ENCODE measurements at places on chromosomes 13 and 19.

GRCh38 chr19:2270423-2271233, 11.3 kb downstream of the PEAK3 start:
- DNase-seq = peak; percentile 76

DNA sequence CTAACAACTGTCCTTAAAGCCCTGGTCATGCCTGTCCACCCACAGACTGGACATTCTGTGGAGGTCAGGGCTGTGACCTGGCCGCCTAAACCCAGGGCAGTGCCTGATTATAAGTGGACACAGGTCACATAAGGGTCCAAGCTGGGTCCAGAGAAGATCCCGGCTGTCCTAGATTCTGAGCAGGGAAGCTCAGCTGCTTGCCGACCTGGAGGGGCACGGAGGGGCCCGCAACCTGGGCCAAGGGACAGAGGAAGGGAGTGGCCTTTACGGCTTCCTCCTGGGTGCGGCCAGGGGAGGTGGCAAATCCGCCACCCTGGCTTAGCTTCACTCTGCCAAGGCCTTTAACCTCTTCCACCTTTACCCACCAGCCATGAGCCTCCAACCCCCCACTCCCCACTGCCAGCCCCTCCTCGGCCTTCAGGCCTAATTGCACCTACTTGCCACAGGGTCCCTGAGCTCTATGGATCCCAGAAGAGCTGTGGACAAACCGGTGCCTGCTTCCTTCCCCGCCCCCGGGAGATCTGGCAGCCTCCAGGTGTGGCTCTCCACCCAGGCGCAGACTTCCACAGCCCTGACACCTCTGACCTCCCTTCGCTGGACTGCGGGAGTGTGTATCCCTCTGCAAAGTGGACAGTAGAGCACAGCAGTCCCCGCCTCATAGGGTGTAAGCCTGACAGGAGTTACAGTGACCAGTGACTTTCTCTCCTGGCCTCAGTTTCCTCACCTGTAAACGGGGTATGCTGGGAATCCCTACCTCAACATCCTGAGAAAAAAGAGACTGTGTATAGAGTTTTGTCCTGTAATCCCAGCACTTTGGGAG, 1.7 kb downstream of the CD320 start:
- no peak for DNase-seq

DNA sequence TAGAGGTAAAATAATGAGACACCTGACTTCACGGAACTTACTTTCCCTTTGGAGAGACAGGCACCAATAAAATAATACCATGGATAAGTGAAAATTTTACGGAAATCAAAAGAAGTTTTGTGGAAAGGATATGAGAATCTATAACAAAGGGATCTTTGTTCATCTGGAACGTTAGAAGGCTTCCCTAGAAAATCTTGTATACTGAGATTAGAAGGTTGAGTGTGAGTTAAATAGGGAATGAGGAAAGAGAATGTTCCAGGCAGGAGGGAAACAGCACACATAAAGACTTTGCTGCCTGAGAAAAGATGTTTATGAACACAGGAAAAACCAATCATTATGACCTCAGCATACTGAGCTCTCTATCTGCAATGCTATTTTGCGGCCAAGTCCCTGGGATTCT, 19.6 kb upstream of the RAP2A start:
- DNase-seq = no peak

- peak; percentile 62 for DNase-seq
Measured at GRCh38 chr19:11375143-11375948, 880 bp downstream of the SWSAP1 start.

DNA sequence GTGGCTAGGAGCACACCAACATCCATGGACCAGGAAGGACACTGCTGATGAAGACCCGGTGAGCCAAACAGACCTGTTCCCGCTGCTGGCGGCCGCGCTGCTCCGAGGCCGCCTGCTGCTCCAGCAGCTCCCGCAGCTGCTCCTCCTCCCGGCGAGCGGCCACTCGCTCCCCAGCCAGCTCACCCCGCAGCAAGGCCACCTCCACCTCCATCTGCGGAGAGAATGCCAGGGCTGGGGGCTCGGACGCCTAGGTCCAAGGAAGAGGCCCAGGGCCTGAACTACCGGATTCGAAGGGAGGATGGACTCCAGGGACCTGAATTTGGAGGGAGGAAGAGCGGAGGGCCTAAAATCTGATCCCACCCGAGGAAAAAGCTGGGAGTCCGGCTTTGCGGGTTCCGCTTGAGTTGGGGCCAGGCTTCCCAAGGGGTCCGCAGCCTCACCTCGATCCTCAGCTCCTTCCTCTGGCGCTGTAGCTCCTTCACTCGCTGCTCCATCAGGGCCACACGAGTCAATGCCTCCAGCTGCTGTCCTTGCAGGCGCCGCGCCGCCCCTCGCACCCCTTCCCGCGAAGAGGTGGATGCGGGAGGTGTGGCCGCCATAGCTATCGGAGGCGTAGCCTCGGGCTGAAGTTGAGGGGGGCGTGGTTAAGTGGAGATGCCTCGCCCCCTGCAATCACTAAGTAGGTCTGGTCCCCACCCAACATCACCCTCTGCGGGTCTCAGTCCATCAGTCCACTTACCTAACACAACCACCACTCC, 2.7 kb downstream of the PHLDB3 start:
- no peak for DNase-seq
